Thoracic aorta (tissue), 2 donors: ENCODE measurements at places on chromosomes 7 and 10.

DNA sequence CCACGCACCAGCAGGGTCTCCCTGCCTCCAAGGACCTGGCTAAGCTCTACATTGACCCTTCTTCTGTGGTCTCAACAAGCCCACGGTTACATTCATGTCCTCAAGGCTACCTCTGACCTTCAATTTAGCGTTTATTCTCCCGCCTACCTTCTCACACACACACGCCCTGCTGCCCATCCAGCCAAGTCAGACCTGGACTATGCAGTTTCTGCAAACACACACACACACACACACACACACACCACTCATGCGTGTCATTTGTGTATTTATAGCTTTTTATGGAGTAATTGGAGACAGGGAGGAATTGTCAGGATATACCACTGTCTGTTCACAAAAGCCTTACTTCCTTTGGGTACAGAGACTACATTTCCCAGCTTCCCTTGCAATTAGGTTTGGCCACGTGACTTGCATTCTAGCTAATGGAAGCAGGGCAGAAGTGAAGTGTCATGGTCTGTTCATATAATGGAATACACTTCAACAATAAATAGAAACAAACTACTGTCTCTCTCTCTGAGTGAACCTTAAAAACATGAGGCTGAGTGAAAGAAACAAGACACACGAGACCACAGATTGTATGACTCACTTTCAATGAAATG is 53.8 kb upstream of the CPXM2 start:
- no peak for DNase-seq

DNA sequence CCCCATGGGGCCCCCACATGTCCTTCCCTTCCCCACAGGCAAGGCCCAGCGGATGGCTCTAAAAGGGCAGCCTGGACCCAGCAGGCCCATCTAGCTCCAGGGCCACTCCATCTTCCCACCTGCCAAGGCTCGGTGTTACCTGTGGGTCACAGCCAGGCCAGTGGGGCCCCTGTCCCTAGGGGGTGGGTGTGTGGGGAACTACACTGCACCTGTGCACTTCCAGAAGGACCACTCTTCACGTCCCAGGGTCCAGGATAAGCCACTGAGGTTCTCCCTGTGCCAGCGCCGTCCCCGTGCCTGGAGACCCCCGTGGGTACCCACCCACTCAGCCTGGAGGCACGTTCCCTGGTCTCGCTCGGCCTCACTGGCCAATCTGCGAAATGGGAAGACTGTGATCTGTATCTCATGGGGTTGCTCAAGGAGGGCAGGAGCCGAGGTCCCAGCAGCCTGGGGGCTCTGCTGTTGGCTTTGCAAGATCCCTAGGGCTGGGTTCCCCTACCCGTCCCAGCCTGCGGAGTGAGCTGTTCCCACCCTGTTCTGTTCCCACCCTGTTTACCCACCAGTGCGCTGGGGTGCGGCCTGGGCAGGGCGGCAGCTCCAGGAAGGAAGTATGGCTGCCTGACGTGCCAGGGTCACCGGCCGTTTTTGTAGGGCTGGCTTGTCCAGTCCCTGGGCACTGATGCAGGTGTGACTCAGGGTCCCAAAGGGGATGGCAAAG is 4.6 kb downstream of the PWWP2B start:
- DNase-seq = no peak

DNA sequence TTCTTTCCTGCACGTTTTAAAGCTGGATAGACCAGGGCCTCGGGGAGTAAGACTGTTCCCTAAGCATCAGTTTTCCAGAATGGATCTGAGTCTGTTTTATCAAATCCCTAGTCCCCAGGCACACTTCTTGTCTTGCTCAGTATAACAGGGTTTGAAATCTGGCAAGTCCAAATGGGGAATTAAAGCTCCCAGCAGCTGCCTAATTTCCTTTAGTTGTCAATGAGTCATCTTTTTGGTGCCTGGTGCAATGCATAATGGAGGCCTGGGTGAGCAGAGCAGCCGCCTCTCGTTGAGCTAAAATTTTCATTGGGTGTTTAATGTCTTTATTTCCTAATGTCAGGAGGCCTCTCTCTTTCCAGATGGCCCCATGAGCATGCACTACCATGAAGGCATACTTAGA is 87.9 kb downstream of the STRA8 start:
- DNase-seq = no peak

DNA sequence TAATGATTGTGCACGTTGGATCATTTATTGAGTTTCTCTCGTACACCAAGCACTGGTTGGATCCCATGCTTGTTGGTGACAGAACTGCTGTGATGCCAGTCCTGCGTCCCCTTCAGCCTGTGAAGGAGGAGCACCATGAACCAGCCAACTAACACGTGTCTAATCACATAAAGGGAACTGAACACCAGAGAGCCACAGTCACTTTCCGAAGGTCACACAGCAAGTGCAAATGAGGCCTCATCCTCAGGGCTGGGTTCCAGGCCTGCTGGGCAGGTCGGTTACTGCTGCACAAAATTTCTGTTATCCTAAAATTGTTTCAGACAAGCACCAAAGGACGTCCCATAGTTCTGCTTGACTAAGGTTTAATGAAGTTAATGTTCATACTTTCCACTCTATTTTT is 332.0 kb upstream of the ZNF32 start:
- DNase-seq = no peak

DNA sequence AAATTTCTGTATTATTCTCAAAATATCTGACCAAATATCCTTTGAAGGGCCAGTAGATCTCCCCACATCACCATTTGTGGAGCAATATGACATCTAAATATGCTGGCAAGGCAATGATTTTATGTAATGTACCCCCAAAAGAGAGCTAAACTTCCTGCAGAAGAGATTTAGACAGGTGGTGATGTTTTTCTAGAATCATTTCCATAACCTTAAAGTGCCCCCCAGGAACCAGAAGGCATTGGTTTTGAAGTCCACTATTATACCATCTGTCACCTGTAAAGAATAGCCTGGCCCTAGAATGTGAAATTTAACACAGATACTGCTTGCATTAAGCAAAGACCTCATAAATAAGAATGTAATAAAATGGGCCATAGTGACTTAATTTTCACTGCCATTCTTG is 77.9 kb upstream of the ABLIM1 start:
- no peak for DNase-seq
